Caco-2 (cell line): ENCODE measurements at places on chromosomes 11 and 22. TPM values are rescaled to one million over a fixed set of nuclear protein-coding genes. Genes with fewer than 3 reads are reported as not detected.

DNA sequence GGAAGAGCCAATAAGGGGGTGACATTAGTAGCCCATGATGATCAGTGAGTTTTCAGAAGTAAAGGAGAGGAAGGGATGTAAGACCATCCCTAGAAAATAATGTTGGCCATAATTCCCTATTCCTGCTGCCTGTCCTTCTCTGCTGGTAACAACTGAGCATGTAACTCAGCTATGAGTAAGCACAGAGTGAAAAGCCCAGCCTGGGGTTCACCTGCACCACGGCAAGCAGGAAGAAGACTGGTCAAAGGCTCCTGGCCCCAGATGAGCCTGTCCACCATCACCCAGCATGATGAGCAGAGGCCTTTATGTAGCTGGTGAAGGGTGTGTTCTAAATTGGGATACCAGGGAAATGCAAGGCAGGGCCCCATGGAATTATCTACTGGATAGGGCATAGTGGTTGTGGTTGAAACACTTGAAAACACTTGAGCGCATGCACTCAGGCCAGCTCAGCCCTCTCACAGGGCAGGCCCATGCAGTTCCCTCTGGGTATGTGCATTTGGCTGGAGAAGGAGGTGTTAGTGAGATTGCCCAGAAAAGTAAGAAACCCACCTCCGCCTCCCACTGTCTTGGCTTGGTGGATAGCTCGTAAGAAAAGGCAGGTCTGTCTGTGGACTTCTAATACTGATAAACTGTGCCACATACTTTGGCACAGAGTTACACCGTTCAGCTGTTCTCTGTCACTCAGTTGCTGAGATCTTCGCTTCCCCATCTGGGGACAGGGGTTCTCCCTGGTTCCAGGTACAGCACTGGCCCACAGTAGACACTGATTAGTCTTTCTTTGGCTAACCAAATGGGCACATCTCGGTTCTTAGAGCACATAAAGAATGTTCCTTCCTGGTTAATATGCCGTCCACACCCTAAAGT lies 86.8 kb downstream of the AMOTL1 start:
- peak overlapping the region; percentile 15 for H3K27ac ChIP-seq
- H3K36me3 ChIP-seq, result peaks cover 17% of the 10 kb centered on the region
- no peaks in the 10 kb centered on the region for H3K27me3 ChIP-seq
- no peak overlapping the region for H3K4me3 ChIP-seq
- no peak for DNase-seq

GRCh38 chr11:65492637-65493366 lies 6.0 kb upstream of the MALAT1 start:
- H3K4me1 ChIP-seq, result peaks cover 80% of the 10 kb centered on the region
- H3K4me3 ChIP-seq, result no peak overlapping the region
- no peaks in the 10 kb centered on the region for H3K27me3 ChIP-seq
- no peaks in the 10 kb centered on the region for H3K36me3 ChIP-seq

PANX3 gene
- total RNA-seq, result not detected in 2 replicates

DNA sequence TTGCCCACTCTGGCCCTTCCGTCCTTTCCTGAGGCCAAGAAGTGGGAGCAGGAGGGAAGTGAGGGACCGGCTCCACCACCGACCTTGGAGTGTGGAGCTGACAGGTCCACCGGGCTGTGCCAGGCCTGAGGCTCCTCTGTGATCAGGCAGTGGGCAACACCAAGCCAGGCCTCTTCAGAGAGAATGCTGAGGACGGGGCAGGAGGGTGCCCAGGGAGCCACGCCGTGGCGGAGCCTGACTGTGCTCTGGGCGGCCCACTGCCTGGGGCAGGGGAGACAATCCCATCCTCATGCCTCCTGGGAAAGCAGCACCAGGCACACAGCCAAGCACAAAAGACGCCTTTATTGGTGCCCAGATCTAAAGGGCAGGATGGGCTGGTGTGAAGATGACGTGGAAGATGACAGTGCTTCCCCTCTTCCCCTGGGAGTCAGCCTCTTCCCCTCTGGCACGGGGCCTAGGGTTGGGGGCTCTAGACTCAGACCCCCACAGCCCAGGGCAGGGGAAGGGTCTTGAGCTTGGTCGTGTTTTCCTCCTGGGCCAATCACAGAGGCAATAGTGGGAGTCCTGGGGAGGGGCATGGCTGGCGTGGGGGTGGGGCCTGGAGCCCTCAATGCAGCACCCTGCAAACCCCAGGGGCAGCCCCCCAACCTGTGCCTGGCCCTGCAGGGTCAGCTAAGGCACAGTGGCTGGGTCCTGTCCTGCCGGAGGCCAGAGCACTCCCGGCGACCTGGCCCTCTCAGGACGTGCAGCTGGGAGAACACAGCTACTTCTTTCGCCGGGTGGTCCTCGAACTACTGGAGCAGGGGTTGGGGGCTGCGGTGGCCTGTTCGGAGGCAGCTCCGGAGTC lies 4.7 kb downstream of the LMF2 start:
- no peak overlapping the region for H3K4me3 ChIP-seq
- H3K27me3 ChIP-seq, result no peaks in the 10 kb centered on the region
- no peak for DNase-seq
- no peak overlapping the region for H3K27ac ChIP-seq
- H3K36me3 ChIP-seq, result no peaks in the 10 kb centered on the region; the same call in 1 of the 2 replicates

- no peak overlapping the region for H3K27ac ChIP-seq
- no peaks in the 10 kb centered on the region for H3K27me3 ChIP-seq
- no peaks in the 10 kb centered on the region for H3K36me3 ChIP-seq
Observed at GRCh38 chr22:44834065-44834464, 81.7 kb downstream of the ARHGAP8 start.

- H3K4me3 ChIP-seq, result no peak overlapping the region
- peaks cover 1% of the 10 kb centered on the region for H3K27me3 ChIP-seq
- H3K4me1 ChIP-seq, result peaks cover 18% of the 10 kb centered on the region
- H3K27ac ChIP-seq, result no peak overlapping the region
- DNase-seq, result no peak
- H3K36me3 ChIP-seq, result no peaks in the 10 kb centered on the region
Observed at GRCh38 chr11:114027391-114027790, 32.1 kb upstream of the ZBTB16 start.

- no peaks in the 10 kb centered on the region for H3K36me3 ChIP-seq
- H3K4me3 ChIP-seq, result peak overlapping the region; percentile 79
- no peaks in the 10 kb centered on the region for H3K27me3 ChIP-seq
- no peak for DNase-seq
Observed at GRCh38 chr11:110094298-110095285, 1.4 kb downstream of the ZC3H12C start.

GRCh38 chr22:48044487-48045060 lies 1282.1 kb downstream of the TBC1D22A start:
- H3K36me3 ChIP-seq, result no peaks in the 10 kb centered on the region
- no peaks in the 10 kb centered on the region for H3K4me1 ChIP-seq
- no peak overlapping the region for H3K27ac ChIP-seq
- no peak for DNase-seq
- no peak overlapping the region for H3K4me3 ChIP-seq
- H3K27me3 ChIP-seq, result no peaks in the 10 kb centered on the region

DNA sequence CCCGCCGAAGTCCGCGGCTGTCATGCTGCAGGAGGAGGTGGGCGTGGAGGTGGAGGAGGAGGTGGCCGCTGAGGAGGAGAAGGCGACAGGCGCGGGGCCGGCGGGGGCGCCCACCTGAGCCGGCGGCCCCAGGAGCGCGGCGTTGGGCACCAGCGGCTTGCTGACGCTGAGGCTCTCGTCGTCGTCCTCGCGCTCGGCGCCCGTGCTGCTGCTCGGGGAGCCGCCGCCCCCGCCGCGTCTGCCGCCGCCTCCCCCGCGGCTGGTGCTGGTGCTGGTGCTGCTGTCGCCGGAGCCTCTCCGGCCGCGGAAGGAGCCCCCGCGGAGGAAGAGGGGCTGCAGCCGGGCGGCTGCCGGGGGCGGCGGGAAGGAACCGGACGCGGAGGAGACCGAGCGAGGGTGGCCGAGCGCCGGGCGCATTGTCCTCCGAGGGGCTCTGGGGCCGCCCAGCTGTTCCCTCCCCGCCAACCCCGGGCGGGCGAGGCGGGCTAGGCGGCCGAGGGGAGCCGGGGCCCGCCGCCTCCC lies 388 bp downstream of the TMEM121B start:
- H3K4me3 ChIP-seq, result peak overlapping the region; percentile 47
- H3K36me3 ChIP-seq, result no peaks in the 10 kb centered on the region

SELENOM gene
- total RNA-seq, result 1.3 and 2.0 TPM in 2 replicates

DNA sequence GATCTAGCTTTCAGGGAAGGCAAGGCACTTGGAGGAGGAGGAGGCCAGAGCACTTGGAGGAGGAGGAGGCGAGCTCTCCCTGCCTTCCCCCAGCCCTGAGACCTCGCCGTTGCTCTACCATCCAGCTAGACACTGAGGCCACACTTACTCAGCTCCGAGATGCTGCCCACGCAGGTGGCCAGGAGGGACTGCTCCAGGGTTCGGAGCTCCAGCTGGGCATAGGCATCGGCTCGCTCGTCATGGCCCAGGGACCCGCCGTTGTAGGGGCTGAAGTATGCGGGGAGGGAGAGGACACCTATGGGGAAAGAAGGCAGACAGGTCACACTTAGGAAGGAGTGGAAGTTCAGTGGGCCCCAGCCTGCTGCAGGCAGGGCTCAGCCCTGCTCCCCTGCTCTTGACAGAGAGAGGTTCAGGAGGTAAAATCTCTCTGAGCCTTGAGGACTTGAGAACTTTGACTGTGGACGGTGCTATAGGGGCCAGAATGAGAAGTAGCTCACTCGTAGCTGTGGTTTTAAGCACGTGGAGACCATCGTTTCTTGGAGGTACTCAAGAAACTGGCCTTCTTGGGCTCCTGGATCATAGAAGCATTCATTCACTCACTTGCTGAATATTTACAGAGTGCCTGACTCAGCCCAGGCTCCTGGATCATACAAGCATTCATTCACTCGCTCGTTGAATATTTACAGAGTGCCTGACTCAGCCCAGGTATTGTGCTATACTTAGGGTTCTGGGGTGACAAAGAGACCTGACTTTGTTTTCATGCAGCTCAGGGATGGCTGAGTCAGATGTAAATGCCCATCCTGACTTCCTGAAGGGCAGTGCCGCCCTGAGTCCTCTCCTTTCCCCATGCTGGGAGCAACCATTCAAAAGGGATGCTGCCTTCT lies 99.2 kb downstream of the NAT10 start:
- H3K27me3 ChIP-seq, result no peaks in the 10 kb centered on the region
- peaks cover 6% of the 10 kb centered on the region for H3K4me1 ChIP-seq
- DNase-seq, result no peak
- peak overlapping the region; percentile 5 for H3K27ac ChIP-seq
- H3K4me3 ChIP-seq, result no peak overlapping the region
- no peaks in the 10 kb centered on the region for H3K36me3 ChIP-seq

DNA sequence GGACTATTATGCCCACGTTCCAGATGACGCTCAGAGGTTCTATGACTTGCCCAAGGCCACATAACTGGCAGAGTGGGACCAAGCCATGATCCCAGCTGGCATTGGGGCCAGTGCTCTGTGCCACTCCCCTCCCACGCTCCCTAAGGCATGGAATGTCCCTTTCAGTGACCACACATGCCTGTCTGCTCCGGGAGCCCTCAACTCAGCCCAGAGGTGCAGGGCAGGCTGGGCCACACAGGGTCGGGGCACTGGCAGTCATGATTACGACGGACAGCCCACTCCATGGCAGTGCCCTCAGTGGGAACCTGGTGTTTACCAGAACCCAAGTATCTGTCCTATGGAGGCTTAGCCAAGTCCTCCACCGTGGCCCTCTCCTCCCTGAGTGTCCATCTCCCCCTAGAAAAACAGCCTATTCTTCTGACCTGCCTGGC lies 10.0 kb downstream of the RHBDD3 start:
- no peaks in the 10 kb centered on the region; the same call in 1 of the 2 replicates for H3K36me3 ChIP-seq
- H3K27me3 ChIP-seq, result no peaks in the 10 kb centered on the region
- H3K4me1 ChIP-seq, result no peaks in the 10 kb centered on the region
- H3K27ac ChIP-seq, result no peak overlapping the region

GRCh38 chr11:86237267-86237804 lies 7.2 kb upstream of the EED start:
- no peaks in the 10 kb centered on the region for H3K27me3 ChIP-seq
- no peak overlapping the region for H3K27ac ChIP-seq
- DNase-seq, result no peak
- no peaks in the 10 kb centered on the region; the same call in 1 of the 2 replicates for H3K4me1 ChIP-seq
- no peak overlapping the region for H3K4me3 ChIP-seq

TRABD gene
- total RNA-seq, result 33.5 and 35.0 TPM in 2 replicates

- H3K36me3 ChIP-seq, result no peaks in the 10 kb centered on the region
- H3K27me3 ChIP-seq, result no peaks in the 10 kb centered on the region
- H3K4me3 ChIP-seq, result no peak overlapping the region
- DNase-seq, result no peak
Observed at GRCh38 chr11:132357811-132358572, 987.6 kb downstream of the NTM start.

- DNase-seq, result peak; percentile 85
- peak overlapping the region; percentile 42 for H3K27ac ChIP-seq
- H3K4me3 ChIP-seq, result no peak overlapping the region
- no peaks in the 10 kb centered on the region for H3K27me3 ChIP-seq
- H3K4me1 ChIP-seq, result peaks cover 19% of the 10 kb centered on the region
- H3K36me3 ChIP-seq, result no peaks in the 10 kb centered on the region
Observed at GRCh38 chr22:38963872-38964271, 6.5 kb downstream of the APOBEC3A start.

C22orf31 gene
- total RNA-seq, result not detected in 2 replicates

BBOX1 gene
- not detected in 2 replicates for total RNA-seq

SYCE3 gene
- total RNA-seq, result not detected in 2 replicates

DNA sequence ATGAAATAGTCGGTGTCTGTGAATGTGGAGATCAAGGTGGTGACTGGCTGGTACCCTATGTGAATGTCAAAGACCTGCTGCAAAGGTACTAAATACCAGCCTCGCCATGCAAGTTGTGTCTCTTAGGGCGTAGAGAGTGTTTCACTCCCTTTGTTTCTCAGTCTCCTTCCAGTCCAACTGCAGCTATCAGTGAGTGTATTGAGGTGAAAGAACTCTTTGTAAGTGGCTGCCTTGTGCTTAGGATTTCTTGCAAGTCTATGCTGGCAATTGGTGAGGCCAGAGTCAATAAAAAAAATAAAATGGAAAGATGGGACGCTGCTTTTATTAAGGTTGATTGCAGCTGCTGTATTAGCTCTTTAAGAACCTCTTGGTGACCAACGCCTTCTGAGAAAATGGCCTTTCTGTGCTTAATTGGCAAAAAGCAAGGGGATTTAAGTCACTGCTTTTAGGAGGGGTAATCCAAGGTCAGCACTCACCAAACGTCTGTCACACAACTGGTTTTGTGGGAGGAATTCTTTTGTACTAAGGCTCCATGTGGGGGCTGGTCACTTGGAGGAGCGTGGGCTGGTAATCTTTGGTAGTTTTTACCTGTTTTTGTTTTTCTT lies 95.1 kb downstream of the PARVA start:
- H3K27me3 ChIP-seq, result no peaks in the 10 kb centered on the region
- no peak overlapping the region for H3K4me3 ChIP-seq
- DNase-seq, result no peak
- H3K4me1 ChIP-seq, result no peaks in the 10 kb centered on the region
- H3K27ac ChIP-seq, result peak overlapping the region; percentile 13

IGF2 gene
- total RNA-seq, result 1,375 and 1,397 TPM in 2 replicates

HOATZ gene
- not detected in 2 replicates for total RNA-seq

FANCF gene
- total RNA-seq, result 13.8 and 15.4 TPM in 2 replicates

DNA sequence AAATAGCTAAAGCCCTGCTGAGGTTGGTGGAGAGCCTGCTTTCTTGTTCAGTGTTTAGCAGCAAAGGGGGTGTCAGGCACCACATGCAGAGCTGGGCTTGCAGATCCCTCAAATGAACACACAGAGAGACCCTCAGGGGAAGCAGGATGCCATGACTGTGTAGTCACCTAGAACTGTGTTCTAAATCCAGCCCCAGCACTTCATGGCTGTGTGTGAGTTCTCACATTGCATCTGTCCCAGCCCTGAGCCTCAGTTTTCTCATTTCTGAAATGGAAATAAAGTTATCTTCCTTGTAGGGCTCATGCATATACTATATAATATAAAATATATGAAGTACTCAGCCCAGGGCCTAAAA lies 47.1 kb downstream of the CWC15 start:
- no peaks in the 10 kb centered on the region for H3K27me3 ChIP-seq
- no peak for DNase-seq
- no peak overlapping the region for H3K4me3 ChIP-seq
- H3K36me3 ChIP-seq, result no peaks in the 10 kb centered on the region
- no peak overlapping the region for H3K27ac ChIP-seq
- 0 out of 2 replicates have a peak, but pooled peaks cover 6% of the 10 kb centered on the region for H3K4me1 ChIP-seq
